ENCODE measurements at places on chromosomes 3 and 15.

- no peak for DNase-seq
Observed at GRCh38 chr15:78933823-78934654, 10.8 kb downstream of the CTSH start.

GRCh38 chr3:69838217-69838616 lies 99.0 kb downstream of the MITF start:
- DNase-seq = no peak

DNA sequence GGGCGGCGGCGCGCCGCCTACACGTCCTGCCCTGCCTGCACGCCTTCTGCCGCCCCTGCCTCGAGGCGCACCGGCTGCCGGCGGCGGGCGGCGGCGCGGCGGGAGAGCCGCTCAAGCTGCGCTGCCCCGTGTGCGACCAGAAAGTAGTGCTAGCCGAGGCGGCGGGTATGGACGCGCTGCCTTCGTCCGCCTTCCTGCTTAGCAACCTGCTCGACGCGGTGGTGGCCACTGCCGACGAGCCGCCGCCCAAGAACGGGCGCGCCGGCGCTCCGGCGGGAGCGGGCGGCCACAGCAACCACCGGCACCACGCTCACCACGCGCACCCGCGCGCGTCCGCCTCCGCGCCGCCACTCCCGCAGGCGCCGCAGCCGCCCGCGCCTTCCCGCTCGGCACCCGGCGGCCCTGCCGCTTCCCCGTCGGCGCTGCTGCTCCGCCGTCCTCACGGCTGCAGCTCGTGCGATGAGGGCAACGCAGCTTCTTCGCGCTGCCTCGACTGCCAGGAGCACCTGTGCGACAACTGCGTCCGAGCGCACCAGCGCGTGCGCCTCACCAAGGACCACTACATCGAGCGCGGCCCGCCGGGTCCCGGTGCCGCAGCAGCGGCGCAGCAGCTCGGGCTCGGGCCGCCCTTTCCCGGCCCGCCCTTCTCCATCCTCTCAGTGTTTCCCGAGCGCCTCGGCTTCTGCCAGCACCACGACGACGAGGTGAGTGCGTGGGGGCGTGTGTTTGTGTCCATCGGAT lies 602 bp downstream of the TRIM71 start:
- DNase-seq = no peak

GRCh38 chr3:158508481-158508880 lies 62.5 kb upstream of the MLF1 start:
- no peak for DNase-seq

DNA sequence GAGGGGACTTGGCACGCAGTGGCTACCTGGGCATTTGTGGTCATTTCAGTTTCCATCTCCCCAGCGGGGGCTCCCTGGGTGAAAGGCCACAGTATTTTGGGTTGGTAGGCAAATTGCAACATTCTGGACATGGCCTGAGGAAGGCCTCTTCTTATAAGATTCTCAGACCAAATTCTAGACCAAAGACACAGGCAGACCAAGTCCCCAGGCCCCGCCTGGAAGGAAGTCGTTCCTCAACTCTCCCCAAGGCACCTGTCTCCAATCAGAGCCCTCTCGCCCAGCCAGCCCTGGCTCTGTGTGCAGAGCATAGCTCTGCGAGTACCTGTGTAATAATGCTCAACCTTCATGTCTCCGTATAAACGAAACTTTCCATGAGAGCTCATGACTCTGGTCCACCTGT lies 53.1 kb downstream of the GRIP2 start:
- DNase-seq = no peak

DNA sequence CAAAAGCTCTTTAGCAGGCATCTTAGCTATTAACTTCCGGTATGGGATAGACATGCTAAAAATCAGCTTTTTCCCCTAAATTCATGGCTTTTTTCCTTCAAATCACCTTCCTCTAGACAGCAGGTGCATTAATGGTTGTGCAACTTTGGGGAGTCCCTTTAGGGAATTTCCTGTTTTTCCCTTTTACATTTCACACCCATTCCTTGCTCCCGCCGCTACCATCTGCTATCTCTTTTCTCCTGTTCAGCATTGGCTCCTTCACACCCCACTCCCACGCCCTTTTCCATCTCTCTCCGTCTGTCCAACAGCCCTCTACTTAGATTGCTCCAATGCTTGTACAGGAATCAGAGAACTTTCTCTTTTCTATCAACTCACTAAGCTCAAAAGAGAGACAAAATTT lies 43.4 kb downstream of the FEZF2 start:
- no peak for DNase-seq

Data from T-helper 22 cell (primary cell).